PC-9 (cell line): ENCODE measurements at places on chromosomes 2 and 18.

GRCh38 chr2:126637386-126637785, 18.6 kb upstream of the GYPC start:
- DNase-seq: no peak

- no peak for DNase-seq
Observed at GRCh38 chr2:38754049-38754448, 2.9 kb upstream of the SRSF7 start.

- no peak for DNase-seq
Observed at GRCh38 chr2:9592699-9593098, 37.1 kb upstream of the ADAM17 start.

- DNase-seq: no peak
Observed at GRCh38 chr2:17813010-17813741, 3.1 kb upstream of the MSGN1 start.

- peak; percentile 22 for DNase-seq
Observed at GRCh38 chr2:159124441-159124911, 156.0 kb downstream of the TANC1 start.

GRCh38 chr2:147501968-147502367, 342.9 kb upstream of the ACVR2A start:
- DNase-seq: no peak

GRCh38 chr18:36459203-36459602, 161.7 kb downstream of the FHOD3 start:
- no peak for DNase-seq

DNA sequence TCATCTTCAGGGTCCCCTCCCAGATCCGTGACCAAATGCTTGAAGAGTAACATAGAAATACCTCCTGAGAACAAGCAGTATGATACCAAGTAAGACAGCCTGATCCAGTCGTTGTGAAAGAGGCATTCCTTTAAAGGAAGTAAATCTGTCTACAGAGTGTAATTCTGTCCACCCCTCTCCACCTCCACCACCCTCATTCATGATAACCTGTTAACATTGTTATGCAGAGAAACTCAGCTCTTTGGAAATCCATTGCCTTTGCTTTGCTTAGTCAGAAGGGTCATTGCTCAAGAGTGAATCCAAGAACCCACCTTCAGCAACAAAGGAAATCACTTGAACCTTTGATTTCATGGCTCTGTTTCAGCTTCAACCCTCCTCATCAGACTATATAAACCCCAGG, 155.6 kb downstream of the CYP26B1 start:
- DNase-seq: peak; percentile 40

DNA sequence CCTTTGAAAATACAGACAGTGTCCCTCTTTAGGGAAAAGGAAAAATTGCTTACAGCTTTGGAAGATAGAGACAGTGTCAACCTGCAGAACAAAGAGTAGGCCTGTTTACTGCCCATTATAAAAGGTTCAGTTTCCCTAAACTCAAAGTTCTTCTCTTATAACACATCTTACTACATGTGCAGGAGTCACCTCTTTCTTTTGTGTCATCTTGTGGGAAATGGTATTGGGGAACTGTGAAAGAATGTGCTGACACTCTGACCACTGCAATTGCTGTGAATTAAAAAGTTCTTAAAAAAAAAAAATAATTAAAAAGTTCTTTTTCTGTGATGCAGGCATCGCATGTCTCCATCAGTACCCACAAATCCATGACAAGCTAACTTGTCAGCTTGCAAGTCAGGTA, 2.9 kb upstream of the ITGB6 start:
- DNase-seq: no peak

GRCh38 chr2:191404568-191404991, 159.4 kb downstream of the MYO1B start:
- DNase-seq: peak; percentile 91

DNA sequence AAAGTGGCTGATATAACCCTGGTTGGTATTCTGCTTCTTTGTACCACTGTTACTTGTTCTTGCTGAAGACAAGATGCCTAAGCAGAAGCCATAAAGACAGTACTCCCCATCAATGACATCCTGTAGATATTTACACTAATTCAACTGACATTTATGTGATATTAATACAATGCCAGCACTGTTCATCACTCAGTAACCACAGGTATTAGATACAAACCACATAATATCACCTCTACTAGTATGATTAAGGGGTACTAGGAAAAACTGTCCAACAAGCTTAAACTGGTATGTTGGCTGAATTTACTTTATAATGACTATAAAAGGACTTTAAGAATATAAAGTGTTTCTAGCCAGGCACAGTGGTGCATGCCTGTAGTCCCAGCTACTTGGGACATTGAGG, 65.8 kb downstream of the RTN4 start:
- no peak for DNase-seq

DNA sequence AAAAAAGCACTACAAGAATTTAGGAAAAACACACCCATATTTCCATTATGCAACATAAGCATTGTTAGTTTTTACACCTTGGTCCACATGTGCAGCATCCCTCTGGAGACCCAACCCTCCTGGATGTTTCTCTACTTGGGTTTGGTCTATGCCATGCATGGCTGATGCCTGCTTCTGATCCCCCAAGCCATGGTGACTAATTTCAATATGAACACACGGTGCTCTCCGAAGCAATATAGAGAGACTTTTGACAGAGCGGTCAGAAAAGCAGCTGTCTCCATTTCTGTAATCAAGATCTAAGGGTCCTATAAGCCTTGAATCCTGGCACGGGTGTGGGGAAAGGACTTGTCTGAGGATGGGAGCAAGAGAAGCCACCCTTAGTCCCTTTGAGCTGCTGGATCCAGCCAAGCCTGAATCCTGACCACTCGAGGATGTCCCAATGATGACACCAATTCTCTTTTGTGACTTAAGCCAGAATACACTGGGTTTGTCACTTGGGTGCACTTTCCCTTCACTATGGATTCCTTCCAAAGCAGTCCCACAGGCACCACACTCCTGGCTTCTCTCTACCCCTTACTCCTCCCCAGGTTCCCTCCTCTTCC, 91.5 kb downstream of the ACTR2 start:
- DNase-seq: no peak

GRCh38 chr18:49050452-49050851, 99.7 kb upstream of the SMAD7 start:
- DNase-seq: no peak

DNA sequence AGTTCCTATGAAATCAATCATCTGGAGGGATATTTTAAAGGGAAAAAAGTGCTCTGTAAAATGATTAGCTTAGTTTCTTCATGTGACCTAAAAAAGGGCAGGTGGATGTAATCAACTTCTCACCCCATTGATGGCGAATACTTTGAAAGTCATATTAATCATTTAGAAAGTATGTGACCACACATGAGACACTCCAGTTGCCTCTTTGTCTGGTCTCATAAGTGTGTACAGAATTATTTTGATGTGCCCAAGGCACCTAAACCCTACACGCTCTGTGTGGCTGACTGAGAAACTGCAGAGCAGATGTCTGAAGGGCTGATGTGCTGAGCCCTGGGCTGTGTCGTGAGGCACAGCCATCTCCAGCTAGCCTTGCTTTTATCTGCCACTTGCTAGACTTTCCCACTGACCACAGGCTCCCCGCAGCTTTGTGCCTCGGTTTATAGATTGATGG, 26.9 kb downstream of the SGPP2 start:
- DNase-seq: no peak

GRCh38 chr18:36017232-36017631, 44.8 kb downstream of the RMP24 start:
- DNase-seq: no peak

DNA sequence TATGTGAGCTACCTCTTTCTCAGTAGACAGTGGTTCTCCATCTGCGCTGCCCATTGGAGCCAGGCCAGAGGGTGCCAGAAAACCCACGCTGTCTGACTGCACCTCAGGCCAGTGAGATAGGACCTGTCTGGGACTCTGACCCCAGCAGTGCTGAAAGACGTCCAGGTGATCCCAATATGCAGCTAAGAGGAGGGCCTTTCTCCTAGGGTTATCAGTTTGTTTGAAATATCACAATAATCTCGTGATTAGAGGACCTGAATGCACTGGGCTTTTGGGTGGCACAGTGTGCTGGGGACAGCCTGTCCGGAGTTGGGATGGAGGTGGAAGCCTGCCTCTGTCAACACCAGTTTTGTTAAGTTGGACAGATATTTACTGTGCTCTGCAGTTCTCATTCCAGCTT, 216.3 kb downstream of the LDLRAD4 start:
- no peak for DNase-seq

DNA sequence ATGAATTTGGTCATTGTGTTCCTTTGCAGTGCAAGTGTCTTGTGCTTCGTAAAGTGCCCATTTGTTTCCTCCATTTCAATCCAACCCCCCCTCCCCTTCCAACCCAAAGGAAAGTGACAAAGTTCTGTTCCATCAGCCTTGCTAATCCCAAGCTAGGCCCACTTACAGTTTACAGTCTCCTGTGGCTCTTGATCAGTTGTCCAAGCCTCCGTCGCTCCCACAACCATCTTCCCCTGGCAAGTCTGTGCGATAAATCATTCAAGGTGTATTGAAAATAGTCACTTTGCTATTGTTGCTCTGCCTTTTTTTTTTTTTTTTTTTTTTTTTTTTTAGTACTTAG, 6.5 kb downstream of the POU3F3 start:
- no peak for DNase-seq

DNA sequence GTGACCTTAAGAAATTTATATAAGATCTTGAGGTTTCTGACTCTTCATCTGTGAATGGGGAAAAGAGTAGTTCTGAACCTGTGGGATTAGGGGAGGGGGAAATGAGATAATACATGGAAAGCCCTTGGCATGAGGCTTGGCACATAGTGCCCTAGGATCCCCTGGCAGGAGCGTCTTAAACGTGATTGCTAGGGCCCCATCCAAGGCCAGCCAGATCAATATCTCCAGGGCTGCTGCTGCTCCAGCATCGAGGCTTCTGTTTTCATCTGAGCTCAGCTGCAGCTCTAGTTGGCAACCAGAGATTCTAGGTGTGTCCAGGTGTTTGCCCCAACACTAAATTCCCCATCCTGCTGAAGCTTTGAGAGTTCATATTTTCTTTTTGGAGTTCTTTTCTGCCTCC, 71.0 kb downstream of the IL1R2 start:
- no peak for DNase-seq

GRCh38 chr18:40346146-40346545, 1608.9 kb upstream of the PIK3C3 start:
- no peak for DNase-seq

GRCh38 chr2:237072067-237072931, 13.4 kb upstream of the COPS8 start:
- peak; percentile 76 for DNase-seq

DNA sequence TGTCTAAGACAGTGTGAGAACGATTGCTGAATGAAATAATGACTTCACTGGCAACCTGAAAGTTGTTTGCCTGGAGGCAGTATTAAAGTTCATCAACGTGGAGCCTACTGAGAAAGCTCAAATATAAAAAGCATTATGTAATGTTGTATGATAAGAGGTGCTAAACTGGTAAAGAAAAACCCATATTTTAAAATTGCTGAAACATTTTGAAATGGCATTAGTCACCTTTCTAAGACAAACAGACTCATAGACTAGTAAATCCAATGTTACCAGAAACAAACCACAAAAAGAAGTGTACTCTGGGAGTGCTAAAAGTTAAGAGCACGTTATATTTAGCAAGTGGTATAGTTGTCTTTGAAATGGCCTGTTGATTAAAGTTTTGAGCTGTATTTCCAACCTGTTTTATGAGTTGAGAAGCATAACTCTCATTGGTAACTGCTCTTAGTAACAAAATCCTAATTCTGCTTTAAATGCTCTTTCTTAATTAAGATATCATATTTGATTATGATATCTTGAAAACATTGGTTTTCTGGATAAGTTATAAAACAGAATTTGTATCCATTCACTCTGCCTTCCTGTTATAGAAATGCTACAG, 62.7 kb downstream of the CYP1B1 start:
- no peak for DNase-seq

- no peak for DNase-seq
Observed at GRCh38 chr2:240156435-240157146, 16.1 kb upstream of the OTOS start.

DNA sequence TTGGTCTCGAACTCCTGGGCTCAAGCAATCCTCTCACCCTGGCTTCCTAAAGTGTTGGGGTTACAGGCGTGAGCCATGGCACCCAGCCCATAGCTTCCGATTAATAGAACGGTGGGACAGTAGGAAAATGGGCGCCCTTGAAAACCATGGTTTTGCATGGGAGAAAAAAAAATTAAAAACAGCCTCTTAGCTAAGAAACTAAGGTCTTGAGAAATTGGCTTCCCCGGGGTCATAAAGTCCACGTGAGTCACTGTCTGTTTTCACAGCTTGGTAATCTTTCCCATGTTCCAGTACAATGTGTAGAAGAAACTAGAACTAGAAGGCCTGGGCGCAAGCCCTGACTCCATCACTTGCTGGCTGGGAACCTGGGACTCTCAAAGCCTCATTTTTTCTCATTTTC, 20.7 kb downstream of the B3GNT2 start:
- peak; percentile 51 for DNase-seq

DNA sequence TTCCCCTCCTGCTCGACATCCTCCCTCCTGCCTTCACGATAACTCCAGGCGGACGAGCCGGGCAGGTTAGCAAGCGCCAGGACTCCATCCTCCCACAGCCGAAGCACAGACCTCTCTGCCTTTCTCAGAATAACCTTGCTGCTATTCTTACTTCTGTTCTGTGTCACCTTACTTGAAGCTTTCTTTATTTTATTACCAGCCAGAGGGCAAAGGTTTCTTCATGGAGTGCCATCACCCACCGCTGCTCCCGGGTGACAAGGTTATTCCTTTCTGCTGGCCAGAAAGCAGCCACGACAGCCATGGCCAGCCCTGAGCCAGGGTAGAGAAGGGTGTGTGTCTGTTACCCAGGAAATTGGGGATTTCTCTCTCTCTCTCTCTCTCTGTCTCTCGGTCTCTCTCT, 227.1 kb downstream of the ANAPC1 start:
- no peak for DNase-seq

GRCh38 chr2:164808776-164809175, 32.8 kb downstream of the COBLL1 start:
- no peak for DNase-seq

DNA sequence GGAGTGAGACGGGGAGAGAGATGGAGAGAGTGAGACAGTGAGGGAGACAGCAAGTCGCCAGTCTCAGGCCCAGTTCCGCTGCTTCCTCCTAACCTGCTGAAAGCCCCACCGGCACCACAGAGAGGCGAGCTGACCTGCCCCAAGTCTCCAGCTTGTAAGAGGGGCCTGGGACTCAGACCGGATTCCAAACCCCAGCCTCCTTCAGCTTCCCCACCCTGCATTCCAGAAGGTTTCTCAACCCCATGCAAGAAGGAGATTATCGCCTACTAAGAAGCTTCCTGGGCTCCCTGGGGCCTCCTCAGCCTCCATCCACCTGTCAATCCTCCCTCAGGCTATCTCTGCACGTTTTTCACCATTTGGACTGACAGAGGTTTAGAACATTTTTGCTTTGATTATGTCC, 173.1 kb upstream of the RAB6C start:
- no peak for DNase-seq

DNA sequence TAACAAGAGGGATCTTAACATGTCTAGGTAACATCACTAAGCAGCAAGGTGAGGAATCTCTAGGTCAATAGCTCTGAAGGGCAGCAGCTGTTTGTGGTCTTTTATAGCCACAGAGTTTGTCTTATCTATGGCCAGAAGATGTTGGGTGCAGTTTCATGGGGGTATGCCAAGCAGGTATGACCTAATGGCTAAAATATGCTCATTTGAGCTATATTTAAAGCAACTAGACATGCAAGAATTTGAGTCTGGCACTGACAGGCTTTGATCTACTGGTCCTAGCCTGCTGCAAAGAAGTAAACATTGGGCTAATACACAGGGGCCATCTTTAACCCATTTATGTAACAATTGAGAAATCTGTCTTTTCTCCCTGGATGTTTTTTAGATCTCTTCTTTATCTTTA, 13.9 kb upstream of the UGP2 start:
- peak; percentile 42 for DNase-seq

GRCh38 chr18:79898952-79899608, 52.4 kb downstream of the SLC66A2 start:
- no peak for DNase-seq

- DNase-seq: no peak
Observed at GRCh38 chr2:202007015-202007982, 26.4 kb upstream of the FZD7 start.
